ENCODE measurements at places on chromosomes 12 and 14.

DNA sequence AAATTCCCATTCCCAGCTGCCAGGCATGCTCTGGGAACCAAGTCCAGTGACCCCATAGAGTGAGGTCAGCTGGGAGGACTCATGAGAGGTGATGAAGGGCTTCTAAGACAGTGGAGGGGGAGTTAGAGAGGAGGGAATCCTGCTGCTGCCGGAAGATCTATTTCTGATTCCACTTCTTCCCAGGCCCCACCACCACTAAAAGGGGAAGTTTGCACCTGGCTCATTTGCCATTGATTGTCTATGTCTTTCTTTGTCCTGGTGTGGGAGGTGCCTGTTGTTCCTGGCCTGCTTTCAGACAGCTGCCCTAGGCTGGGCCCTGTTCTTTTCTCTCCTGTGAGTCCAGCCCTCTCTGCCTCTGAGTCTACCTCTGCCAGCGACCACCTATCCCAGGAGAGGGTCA lies 3.0 kb upstream of the KRT6A start:
- no peak for DNase-seq

DNA sequence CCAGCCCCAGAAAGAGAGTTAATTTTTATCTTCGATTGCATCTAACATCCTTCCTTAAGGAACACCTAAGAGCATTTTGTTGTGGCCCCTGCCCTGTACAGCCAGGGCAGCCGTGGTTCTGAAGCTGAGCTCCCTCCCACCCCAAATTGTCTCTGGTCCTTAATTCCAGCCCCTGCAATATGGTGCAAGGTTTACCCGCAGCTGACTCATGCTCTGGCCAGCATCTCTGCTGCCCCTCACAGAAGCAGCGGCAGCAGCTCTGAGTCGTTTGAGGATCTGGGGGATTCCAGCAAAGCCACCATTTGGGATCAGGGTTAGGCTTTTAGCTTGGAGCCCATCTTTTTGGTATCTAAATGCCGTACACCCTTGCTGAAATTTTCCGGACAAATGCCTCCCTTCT lies 3.3 kb downstream of the DLK1 start:
- no peak for DNase-seq

- no peak for DNase-seq
Measured at GRCh38 chr14:51552275-51552674, 99.4 kb upstream of the FRMD6 start.

GRCh38 chr14:28681681-28682080 lies 84.9 kb upstream of the FOXG1 start:
- no peak for DNase-seq

GRCh38 chr14:75223664-75224154 lies 47.3 kb upstream of the TMED10 start:
- DNase-seq: no peak

- DNase-seq: no peak
Measured at GRCh38 chr12:128820723-128821432, 2.9 kb downstream of the SLC15A4 start.

DNA sequence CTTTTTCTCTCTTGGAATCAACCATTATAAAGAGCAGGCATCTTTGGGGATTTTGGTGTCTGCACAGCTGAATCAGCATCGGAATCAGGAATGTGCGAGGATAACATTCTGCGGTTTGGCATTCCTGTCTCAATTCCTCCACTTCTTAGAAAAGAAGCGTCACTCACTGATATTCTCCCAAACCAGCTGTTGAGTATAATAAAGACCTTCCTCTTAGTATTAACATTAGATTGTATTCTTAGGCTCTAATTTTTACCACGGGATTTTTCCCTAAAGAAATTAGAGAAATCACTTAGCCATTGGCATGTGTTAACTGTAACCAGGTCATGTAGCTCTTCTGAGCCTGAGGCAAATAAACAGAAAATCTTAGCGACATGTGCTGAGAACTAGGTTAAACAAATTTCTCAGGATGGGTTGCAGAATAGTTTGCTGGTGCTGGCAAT lies 128.7 kb downstream of the TMX1 start:
- no peak for DNase-seq

GRCh38 chr14:71319666-71320065 lies 412.4 kb downstream of the PCNX1 start:
- no peak for DNase-seq

GRCh38 chr14:42628602-42629001 lies 1021.9 kb downstream of the LRFN5 start:
- no peak for DNase-seq

DNA sequence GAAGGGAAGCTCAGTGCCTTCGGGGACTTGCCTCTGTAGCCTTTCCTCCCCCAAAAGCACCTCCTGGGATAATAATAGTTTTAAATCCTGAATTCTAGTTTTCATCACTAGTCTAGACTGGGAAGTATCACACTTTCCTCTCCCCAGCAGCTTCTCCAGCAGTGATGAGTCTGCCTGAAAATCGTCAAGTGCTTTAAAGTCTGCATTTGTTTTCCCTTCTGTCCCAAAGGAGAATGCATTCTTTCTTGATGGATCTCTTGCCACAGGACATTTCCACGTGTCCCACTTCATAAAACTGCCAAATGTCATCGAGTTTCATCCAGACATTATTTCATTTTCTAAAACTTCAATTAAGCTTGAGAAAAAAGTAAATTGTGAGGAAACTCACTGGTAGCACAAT lies 15.0 kb downstream of the CSRP2 start:
- DNase-seq: no peak

- no peak for DNase-seq
Measured at GRCh38 chr14:71050227-71050823, 143.1 kb downstream of the PCNX1 start.

GRCh38 chr12:123006977-123007376 lies 26.5 kb downstream of the ARL6IP4 start:
- no peak for DNase-seq

DNA sequence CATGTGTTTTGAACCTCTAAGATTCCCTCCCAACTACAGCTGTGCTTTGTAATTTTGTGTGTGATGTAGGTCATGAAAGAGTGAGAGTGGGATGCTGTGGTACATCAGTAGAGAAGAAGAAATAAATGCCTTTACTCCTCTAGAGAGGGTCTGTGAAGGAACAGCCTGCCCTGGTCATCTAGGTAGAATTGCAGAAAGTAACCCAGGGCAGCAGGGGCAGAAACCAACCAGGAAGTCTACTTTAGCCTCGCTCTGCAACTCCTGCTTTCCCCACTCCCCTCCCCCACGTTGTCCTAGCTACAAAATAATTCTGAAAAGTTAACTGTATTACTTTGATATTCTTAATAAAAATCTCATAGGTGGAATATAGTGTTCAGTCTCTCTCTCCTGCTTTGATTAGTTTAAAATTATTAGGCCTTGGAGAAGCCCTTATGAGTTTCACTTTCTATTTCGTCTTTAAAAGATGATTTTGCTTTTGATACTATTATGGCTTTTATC lies 7.5 kb downstream of the TBK1 start:
- DNase-seq: no peak

GRCh38 chr14:53948205-53948884 lies 8.3 kb downstream of the BMP4 start:
- no peak for DNase-seq

DNA sequence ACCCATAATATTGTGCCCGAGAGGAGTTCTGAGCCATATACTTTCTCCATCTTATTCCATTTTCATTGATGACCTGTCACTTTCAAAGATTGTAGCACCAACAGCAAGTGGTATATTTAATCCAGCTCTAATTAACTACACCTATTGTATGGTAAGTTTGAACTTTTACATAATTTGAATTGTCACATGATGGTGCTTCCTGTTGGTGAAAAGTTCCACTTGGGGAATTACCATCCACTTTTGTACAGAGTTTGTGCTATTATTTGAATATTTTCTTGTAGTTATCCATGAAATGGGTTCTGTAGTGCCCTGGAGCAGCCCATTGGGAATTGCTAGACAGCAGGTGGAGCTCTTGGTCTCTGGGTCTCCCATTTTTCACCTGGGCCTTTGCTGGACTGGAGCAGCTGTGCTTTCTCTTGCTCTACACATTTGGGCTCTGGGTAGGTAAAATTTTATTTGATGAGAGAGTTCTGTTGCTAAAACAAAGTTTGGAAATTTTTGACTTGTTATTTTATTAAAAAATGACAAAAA lies 3.0 kb downstream of the SMCO3 start:
- no peak for DNase-seq

DNA sequence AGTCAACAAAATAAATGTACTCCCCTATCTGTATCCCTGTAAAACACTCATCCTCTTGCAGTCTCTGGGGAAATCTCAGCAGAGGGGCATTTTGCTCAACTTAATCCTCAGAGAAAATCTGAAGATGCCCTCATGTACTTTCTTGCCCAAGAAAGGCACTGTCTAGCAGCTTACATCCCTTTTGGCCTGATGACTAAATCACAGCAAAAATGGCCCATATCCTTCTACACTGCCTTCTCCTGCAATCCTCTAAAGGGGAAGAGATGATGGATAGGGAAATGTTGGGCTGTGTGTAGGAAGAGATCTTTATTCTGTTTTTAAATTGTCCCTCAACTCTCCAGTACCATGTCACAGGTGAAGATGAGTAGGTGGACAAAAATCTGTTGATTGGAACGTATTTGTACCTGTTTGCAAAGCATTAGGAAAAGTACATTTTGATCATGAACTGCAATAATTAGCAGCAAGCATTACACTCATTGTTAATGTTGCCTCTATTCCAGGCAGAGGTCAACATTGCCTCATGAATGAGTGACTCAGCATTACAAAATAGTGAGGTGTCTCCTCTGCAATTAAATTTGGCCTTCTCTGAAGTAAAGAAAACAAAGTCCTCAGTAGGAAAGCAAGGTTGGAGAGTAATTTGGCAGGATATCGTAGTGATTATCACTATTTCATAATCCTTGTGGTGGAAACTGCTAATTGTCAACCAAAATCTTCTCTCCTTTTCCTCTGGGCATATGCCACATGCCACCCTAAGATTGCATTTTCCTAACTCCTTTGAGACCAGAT lies 172.4 kb upstream of the CAND1 start:
- DNase-seq: no peak

- DNase-seq: no peak
Measured at GRCh38 chr12:118185602-118186397, 49.9 kb downstream of the PEBP1 start.

DNA sequence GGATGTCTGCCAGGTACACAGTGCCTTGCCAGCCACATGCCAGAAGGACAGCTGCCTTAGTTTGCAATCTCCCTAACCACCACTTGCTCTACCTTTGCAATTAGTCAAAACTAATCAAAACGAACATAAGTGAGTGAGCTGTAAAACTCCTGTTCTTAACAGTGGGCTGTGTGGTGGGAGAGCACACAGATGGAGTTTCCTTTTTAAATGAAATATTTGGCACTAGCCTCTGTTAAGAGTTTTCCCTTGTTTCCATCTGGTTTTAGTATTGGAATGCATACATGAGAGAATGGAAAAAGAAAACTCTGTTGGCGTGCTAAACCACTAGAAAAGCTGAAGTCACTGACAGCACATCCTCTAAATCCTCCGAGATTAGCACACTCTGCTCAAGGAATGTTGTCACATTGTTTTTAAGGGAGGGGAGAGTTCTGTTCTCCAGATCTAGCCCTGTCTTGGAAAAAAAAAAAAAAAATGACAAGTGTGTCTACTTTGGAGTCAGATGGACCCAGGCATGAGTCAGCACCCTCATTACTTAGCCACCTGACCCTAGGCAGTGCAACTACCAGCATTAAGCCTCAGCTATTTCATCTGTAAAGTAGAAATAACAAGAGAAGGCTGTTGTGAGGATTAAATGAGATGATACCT lies 83.9 kb downstream of the STXBP6 start:
- DNase-seq: no peak

GRCh38 chr12:115223991-115224390 lies 540.0 kb upstream of the TBX3 start:
- DNase-seq: no peak

GRCh38 chr14:104519721-104520120 lies 59.8 kb upstream of the C14orf180 start:
- no peak for DNase-seq

- no peak for DNase-seq
Measured at GRCh38 chr12:121968876-121969275, 50.5 kb downstream of the CFAP251 start.

GRCh38 chr14:100588671-100589070 lies 1.5 kb upstream of the BEGAIN start:
- no peak for DNase-seq

GRCh38 chr14:96207686-96208085 lies 3.0 kb downstream of the BDKRB2 start:
- DNase-seq: no peak

- no peak for DNase-seq
Measured at GRCh38 chr14:60812987-60813386, 78.4 kb downstream of the MNAT1 start.

GRCh38 chr12:76041406-76041805 lies 9.8 kb upstream of the PHLDA1 start:
- DNase-seq: no peak

DNA sequence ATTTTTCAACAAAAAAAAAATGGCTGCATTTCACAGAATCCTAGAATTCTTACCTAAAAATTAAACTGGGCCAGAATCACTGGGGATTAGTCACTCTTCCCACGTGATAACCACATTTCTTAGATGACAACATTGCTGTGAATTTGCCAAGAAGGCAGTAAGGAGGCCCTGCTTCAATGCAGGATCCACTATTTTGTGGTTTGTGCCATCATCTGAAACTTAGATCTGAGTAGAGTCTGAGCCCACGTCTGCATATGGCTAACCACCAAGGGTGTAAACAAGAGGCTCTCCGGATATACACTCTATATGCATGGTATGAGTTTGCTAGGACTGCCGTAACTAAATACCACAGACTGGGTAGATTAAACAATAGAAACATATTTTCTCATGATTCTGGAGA lies 24.4 kb upstream of the TBX5 start:
- DNase-seq: no peak

DNA sequence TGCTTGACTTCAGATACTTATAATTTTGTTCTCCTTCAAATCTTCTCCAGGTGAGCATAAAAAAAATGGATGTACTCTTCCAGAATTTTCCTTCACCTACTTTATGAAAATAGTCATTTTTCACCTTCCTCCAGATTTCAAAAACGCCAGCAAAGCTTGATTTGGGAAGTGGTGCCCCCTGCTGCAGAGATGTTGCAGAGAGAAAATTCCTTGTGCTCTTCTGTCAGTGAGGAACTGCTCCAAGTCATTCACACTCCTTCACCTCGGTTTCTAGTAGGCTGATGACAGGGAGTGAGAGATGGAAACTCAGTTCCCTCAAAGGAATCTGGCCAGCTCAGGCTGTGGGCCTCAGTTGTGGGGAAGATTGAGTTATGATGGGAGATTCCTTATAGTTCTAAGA lies 24.2 kb upstream of the RNASE3 start:
- DNase-seq: no peak

DNA sequence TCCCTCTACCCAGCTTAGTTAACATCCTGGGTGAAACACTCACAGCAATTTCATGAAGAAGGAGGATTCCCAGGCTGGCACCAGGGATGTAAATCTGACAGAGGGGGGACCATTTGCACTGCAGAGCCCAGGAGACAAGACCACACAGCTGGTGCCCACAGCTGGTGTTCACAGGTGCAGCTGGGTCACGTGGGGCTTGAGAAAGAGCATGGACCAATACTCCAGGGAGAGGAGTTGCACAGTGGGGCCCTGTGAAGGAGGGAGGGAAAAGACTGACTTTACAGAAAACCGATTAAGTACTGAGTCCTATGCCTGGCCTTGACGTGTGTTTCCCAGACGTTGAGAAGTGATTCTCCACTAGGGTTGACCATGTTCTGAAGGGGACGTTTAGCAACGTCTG lies 1316.7 kb upstream of the TMEM132C start:
- no peak for DNase-seq
